Cerebellar nuclear complex (tissue), 1 donor: ENCODE measurements at places on chromosomes 4 and X.

- no peak for DNase-seq
Observed at GRCh38 chr4:86544310-86544966, 49.7 kb upstream of the PTPN13 start.

- DNase-seq = no peak
Observed at GRCh38 chrX:129976441-129976840, 6.0 kb upstream of the BCORL1 start.

DNA sequence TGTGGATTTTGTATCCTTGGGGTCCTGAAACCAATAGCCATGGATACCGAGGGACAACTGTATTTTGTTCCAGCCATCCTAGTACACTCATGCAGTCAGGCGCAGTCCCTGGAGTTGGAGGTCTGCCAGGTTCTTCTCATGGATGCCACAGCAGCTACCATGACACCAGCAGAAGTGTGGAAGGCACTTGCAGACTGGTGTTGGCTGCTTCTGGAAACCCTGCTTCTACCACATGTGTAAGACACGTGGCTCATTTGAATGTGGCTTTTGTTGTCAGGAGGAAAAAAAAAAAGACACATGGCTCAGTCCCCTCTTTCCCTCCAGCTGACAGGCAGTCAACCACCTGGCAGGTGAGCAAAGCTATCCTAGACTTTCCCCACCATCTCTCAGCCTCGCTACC lies 19.4 kb downstream of the DRD5 start:
- DNase-seq = no peak

- DNase-seq = no peak
Observed at GRCh38 chr4:10288830-10289537, 168.2 kb downstream of the ZNF518B start.

DNA sequence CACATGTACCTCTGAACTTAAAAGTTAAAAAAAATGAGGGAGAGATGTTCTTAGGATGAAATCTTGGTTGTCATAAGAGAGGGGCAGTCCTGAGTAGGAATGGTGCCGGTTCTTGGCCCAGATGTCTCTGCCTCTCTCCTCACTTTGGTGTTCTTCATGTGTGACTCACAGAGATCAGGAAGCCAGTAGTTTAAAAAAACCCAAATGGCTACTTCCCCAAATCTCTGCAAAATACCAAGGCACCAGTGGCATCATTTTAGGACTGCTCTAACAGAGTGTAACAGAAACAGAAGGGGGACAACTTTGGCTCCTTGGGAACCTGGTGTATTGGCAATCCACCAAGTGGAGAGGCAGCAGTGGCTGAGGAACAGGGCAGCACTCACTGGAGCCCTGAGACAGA lies 116.8 kb downstream of the SCD5 start:
- no peak for DNase-seq

GRCh38 chr4:149790172-149790907 lies 25.3 kb downstream of the IQCM start:
- no peak for DNase-seq

DNA sequence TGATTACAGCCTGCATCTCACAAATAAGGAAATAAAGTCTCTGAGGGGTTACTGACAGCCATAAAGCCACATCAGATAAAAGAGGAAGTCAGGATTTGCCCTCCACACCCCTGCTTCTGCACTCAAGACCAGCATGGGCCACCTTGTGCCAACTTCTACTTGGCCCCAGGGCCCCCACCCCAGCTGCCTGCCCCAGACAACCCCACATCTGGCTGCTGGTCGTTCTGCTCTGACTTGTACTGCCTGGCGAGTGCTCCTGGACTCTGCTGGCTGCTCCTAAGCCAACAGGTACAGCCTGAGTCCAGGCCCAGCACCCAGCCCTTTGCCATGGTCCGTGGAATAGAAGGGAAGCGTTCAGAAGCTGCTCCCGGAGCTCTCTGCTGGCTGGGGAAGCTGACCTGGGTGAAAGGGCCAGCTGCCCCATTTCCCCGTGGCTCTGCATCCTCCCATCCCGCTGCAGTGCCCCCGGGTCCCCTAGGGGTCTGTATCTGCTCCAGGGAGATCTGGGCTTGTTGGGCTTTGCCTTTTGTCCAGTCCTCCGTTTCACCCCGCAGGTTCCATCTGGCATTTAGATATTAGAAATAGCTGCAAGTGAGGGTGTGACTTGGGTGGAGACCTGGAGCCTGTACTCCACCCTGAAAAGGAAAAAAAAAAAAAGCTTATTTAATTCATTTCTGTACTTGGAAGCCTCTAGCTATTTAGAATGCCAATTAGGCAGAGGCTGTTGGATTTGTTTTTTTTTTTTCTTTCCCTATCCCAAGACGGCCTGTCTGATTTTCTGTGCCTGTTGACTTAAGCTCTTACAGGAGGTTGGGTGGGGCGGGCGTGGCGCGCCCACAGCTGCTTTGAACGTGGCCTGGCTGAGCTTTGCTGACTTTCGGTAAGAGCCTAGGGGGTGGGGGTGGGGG lies 194.7 kb downstream of the PTTG2 start:
- DNase-seq = no peak

DNA sequence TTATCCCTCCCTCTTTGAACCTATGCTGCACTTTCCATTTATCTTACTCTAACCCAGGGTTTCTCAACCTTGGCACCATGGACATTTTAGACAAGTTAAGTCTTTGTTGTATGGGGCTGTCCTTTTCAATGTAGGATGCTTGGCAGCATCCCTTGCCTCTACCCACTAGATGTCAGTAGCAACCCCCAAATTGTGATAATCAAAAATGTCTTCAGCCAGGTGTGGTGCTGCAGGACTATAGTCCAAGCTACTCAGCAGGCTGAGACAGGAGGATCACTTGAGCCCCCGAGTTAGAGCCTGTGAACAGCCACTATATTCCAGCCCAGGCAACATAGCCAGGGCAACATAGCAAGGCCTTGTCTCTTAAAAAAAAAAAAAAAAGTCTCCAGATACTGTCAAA lies 7.0 kb downstream of the LRCH2 start:
- peak; percentile 0 for DNase-seq

- no peak for DNase-seq
Observed at GRCh38 chrX:4935401-4935800, 1222.0 kb upstream of the PRKX start.

GRCh38 chr4:170137927-170138326 lies 48.2 kb upstream of the AADAT start:
- DNase-seq = no peak

- DNase-seq = peak; percentile 47
Observed at GRCh38 chr4:140150636-140150885, 3.4 kb downstream of the MAML3 start.

- no peak for DNase-seq
Observed at GRCh38 chrX:106203315-106203714, 35.2 kb downstream of the PWWP3B start.

- DNase-seq = no peak
Observed at GRCh38 chrX:100449696-100450608, 39.9 kb upstream of the PCDH19 start.

GRCh38 chrX:109622270-109622669 lies 2.7 kb downstream of the KCNE5 start:
- no peak for DNase-seq

GRCh38 chr4:19756661-19757060 lies 495.0 kb upstream of the SLIT2 start:
- DNase-seq = no peak

DNA sequence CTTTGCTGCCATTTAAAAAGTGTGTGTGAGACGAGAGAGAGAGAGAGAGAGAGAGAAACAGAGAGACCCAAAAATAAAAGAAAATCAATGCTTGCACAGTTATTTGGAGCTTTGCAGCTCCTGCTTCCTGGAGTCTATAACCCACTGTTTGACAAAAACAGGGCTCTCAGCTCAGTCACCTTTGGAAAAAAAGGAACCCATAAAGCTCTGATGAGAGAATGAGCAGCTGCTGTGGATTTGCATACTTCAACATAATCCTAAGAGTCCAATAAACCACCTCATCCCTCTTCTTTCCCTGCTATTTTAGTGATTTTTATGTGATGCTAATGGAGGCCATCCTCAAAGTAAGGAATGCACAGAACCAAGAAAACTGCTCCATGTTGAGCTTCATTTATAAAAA lies 50.3 kb downstream of the USP26 start:
- no peak for DNase-seq

GRCh38 chr4:100042235-100042634 lies 92.2 kb upstream of the H2AZ1 start:
- DNase-seq = no peak

DNA sequence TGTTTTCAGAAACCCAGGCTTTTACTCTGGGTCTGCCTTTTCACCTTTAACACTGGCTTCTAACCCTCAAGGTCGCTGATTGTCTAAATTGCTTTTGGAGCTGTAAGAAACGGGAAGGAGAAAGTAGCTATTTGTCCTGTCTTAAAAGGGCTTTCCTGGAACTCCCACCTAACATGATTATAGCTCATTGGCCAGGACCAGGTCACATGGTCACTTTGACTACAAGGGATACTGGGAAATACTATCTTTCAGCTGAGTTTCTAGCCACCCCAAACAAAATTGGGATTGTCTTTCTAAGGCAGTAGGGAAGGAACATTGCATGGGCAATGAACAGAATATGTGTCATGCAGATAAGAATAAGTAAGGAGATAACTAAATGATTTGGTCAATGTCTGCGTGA lies 106.7 kb upstream of the ARHGAP24 start:
- DNase-seq = no peak

GRCh38 chrX:64885850-64886249 lies 90.4 kb downstream of the ZC4H2 start:
- DNase-seq = no peak

DNA sequence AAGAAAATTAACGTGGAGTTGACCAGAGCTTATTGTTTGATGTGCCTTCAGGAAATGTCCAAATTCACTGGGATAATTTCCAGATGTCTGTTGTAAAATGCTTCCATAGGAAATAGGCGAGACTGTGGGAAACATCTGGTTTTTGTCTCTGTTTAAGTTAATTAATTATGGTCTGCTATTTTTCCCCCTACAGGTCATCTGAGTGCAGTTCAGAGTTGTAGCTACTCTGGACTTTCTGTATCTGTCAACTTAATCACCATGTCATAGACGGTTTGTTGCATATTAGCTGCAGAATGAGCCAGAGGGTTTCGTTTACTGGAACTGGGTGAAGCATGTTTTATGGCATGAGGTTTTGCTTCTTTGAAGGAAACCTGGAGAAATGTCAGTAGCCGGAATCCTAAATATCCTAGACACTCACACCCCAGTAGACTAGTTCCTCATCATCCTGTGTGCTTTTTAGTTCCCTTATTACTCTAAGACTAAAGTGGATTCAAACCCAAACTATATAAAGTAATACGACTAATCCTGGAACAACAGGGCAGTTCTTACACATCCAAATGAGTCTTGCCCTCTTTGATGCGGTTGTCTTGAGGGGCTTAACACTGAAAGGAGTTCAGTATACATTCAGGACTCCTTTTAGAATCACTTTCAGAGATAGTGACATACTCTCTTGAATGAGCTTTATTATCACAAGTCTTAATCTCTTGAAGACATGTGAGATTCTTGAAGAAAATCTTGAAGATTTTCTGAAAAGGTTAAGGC lies 62.5 kb downstream of the PPEF1 start:
- no peak for DNase-seq

GRCh38 chrX:139758809-139759208 lies 50.8 kb upstream of the MCF2 start:
- no peak for DNase-seq

- no peak for DNase-seq
Observed at GRCh38 chr4:145177906-145178538, 2.4 kb downstream of the OTUD4 start.

DNA sequence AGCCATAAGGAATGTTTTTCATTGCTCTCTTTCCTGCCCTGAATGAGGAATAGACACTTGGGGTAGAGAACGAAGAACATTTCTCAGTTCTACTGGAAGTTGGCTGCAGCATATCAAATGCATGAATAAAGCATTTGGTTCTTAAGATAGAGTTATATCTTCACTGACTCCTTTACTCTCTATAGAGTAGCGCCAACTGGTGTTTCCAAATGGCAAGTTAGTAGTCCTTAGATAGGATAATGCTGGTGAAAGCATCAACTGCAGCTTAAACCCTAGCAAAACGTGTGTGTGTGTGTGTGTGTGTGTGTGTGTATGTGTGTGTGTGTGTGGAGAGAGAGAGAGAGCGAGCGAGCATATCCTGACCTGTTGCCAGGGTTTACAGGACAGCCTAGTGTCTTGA lies 62.2 kb upstream of the FRMPD4 start:
- no peak for DNase-seq

DNA sequence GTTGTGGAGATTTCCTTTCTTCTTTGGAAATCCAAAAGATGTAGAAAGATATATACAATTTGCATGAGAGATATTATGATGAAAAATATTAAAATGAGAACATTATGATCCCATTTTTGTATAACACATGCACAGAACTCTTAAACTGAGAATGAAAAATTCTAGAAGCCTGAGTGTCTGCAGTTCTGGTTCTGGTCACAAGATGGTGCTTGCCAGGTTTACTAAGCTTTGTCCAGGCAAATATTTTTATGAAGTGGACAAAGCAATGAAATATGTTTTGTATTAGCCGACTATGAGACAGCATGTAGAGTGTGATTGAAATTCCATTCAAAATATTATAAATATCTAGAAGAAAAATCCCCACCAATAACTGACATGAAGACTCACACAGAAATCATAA lies 2.2 kb downstream of the PWWP3B start:
- no peak for DNase-seq

DNA sequence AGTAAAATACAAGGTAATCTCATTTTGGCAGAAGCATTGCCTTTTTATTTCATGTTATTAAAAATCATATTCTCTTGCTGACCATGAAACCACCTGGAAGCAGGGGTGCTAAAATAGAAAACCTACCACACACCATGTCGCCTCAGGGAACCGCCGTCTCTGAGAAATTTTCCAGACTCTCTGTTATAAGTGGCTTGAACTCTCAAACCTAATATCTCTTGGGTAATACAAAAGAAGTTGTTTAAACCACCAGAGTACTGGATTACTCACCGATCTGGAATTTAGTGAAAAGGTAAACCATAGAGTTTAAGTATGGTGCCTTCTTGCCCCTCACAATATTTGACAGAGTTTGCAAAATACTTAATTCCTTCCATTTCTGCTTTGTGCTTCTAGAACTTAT lies 27.7 kb downstream of the ENPP6 start:
- no peak for DNase-seq

- no peak for DNase-seq
Observed at GRCh38 chr4:2651546-2651945, 104.6 kb downstream of the TNIP2 start.

GRCh38 chr4:138677212-138677611 lies 338.4 kb upstream of the NOCT start:
- no peak for DNase-seq

GRCh38 chr4:48346594-48346993 lies 5.3 kb downstream of the SLAIN2 start:
- DNase-seq = no peak

DNA sequence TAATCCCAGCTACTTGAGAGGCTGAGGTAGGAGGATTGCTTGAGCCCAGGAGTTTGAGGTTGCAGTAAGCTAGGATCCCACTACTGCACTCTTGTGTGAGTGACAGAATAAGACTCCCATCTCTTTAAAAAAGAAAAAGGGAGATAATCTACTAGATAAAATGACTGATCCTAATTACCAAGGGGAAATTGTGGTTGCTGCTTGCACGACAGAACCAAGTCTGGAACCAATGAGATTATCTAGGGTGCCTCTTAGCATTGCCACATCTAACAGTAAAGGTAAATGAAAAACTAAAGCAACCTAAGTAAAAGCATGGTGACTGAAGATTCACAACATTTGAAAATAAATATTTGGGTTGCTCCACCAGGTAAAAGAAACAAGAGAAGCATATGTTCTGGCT lies 185.1 kb downstream of the PDHA2 start:
- DNase-seq = no peak
